Occipital lobe (tissue), 3 donors: ENCODE measurements at places on chromosomes 6 and 20.

- no peak for DNase-seq
Measured at GRCh38 chr20:48983423-48984400, 62.2 kb downstream of the ARFGEF2 start.

DNA sequence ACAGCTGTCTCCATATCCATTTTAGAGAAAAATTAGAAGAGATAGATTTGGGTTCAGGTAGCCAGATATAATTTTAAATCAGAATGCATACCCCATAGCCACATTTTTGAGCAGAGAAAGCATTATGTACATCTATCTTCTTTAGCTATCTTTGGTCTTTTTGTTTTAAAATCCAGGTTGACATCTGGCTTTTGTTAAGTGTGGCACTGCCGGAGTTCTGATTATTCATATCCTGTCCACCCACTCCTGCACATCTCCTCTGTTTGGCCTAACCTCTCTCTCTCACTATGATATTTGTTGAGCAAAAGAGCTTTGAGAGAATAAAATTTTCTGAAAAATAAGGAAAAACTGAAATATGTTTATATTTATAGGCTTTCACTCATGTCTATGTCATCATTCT is 189.7 kb downstream of the PACRG start:
- DNase-seq = no peak

DNA sequence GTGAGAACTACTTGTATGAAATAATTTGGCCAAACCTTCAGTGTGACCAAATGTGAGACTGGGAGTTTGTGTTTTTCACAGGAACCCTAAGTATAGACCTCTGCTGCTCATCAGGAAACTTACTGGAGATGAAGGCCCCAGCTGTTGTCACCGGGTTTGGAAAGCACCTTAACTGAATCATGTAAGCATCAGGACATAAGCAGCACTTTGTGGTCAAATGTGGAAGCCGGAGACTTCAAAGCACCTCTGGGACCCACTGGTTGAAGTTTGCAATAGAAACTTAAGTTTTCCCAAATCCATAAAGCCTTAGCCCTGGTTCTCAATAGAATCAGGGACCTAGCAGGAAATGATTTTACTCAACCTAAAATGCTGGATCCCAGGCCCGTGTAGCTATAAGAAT is 14.3 kb downstream of the TTPAL start:
- no peak for DNase-seq

DNA sequence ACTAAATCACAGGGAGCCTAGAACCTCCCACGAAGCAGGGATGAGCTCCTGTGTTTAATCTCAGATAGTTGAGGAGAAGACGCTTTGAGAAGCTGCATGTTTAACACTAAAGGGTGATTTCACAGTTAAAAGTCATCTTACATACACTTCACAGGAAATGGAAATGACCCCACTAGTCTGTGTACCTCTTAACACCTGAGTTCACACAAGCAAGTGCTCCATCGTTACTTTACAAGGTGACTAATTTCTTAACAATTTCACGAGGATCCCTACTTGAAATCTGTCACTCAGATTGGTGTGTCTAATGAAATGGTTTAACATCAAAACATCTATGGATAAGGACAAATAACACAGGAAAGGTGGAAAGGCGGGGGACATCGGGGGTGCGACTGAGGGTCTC is 93.8 kb upstream of the RPS6KA2 start:
- no peak for DNase-seq

GRCh38 chr6:56649053-56649769 is 6.5 kb upstream of the DST start:
- no peak for DNase-seq

- DNase-seq = no peak
Measured at GRCh38 chr6:50681213-50681824, 32.0 kb upstream of the TFAP2D start.

DNA sequence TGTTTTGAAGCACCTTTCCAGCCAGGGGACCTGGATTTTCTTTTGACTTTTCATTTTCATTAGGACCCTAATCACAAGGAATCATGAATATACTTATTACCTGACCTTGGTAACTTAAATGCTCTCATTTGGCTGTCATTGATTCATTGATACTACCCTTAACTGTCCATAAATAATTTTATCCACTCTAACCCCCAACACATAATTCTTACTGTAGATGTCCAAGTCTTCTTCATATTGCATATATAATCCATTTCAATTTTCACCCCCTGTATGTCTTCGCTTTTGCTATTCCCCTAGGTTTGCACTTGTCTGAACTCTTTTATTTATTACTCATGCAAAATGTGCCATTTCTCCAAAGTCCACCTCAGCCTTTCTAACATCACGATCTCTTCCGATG is 602.9 kb downstream of the MMUT start:
- DNase-seq = no peak

- DNase-seq = no peak
Measured at GRCh38 chr6:21742238-21742660, 148.7 kb downstream of the SOX4 start.

DNA sequence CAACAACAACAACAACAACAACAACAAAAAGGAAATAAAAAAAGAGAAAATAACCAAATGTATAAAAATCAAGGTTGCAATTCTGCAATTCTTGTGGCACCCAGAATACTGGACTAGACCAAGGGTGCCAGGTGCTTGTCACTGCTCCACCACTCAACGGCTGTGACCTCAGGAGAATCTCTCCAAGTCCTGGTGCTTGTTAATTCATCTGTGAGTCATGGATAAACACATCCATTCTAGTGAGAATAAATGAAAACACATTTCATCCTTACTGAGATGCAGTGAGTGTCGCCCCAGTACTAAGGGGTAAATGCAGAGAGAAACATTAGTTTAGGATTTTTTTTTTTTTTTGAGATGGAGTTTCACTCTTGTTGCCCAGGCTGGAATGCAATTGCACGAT is 32.0 kb downstream of the HLA-C start:
- DNase-seq = no peak

GRCh38 chr20:219290-220115 is 7.6 kb upstream of the DEFB129 start:
- DNase-seq = no peak

DNA sequence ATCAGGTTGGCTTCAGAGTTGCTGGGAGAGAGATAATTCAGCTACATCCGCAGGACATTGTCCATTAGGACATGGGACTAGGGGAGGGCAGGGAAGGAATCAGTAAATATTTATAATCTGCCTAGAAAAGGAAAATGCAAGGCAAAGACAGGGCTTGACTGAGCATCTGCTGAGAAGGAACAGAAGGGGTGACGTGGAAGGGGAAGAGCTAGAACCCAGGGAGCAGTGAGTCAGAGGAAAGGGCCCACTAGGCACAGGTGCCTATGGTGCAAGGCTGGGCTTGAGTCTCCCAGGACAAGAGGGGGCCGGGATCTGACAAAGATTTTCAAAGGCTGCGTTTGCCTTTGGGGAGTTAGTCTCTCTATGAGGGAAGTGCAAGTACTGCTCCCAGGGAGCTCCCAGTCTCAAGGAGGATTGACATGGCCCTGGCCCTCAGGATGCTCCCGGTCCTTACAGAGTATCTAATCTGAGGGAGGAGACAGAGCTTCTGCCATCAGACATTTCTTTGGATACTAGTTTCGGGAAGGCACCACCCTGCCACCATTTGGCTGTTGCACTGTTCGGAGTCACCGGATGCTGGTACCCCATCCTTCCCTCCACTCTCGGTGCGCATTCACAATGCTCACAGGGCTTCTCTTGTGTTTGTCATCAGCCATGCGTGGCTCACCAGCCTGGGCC is 21.9 kb downstream of the VEGFA start:
- DNase-seq = no peak

DNA sequence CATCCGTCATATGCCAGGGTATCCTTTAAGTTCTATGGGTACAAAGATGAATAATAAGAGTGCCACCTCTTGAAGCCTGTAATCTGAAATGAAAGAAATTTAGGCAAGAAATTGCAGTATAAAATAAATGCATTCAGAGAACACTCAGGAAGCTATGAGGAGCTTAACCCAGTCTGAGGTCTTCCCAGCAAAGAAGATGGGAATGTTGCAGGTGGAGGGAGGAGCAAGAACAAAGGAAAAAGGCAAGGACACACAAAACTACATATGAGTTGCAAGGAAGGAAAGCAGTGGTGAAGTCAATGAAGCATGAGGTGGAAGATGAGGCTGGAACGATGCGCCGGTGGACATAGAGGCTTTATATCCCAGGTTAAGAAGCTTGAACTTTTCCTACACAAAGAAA is 67.0 kb upstream of the DST start:
- DNase-seq = no peak

DNA sequence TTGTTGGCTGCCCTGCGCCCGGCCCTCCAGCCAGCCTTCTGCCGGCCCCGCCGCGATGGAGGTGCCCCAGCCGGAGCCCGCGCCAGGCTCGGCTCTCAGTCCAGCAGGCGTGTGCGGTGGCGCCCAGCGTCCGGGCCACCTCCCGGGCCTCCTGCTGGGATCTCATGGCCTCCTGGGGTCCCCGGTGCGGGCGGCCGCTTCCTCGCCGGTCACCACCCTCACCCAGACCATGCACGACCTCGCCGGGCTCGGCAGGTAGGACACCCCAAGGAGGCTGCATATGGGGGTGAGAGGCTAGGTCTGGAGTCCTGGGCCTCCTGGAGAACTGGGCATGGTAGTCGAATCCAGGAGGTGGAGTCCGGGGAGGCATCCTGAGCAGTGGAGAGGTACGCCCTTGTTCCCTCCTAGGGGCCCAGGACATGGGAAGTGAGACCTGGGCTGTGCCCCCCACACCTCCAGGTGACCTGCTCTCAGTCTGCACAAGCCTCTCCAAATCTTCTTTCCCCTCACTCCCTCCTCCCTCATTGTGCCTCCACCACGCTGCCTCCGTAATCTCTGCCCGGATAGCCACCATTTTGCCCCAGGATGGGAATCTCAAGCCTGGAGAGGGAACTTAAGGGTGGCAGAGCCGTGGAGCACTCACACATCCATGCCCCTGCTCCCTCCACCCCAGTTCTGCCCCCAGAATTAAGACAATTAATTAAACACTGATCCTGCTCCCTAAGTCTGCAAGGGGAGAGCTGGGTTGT is 541 bp downstream of the CDC25B start:
- DNase-seq = no peak

DNA sequence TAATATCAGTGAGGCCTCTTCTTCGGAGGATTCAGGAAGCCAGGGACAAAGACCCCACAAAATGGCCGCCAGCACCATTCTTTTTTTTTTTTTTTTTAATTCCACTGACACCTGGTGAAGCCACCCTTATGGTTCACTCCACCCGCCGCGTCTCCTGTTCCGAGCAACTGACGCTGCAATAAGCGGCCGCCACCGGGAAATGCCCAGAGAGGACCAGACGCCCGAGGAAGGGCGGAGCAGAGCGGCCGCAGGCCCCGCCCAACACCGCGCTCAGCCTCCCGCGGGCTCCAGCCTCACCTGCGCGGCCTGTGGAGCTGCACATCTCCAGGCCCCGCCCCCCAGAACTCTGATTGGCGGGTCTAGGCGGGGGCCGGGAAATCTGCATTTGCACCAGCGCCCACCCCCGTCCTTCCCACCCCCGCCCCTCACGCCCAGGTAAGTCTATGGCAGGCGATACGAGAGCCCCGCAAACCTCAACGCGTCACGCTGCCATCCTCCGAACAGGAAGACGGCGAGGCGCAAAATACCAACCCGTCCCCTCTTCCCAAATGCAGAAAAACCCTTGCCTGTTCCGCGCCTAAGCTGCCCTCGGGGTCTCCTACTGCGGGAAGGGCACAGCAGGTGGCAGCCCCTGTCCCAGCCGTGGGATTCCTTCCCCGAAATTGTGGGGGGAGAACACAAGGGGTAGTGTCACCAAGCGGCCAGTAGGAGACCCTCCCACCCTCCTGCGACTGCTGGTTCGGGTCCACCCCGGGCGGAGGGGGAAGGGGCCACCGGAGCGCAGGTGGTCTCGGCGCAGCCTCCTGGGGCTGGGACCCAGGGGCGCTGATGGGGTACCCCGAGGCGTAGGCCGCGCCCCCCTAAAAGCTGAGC is 960 bp downstream of the ATP9A start:
- peak; percentile 80 for DNase-seq

GRCh38 chr20:62759981-62760431 is 36.3 kb upstream of the MRGBP start:
- DNase-seq = no peak

DNA sequence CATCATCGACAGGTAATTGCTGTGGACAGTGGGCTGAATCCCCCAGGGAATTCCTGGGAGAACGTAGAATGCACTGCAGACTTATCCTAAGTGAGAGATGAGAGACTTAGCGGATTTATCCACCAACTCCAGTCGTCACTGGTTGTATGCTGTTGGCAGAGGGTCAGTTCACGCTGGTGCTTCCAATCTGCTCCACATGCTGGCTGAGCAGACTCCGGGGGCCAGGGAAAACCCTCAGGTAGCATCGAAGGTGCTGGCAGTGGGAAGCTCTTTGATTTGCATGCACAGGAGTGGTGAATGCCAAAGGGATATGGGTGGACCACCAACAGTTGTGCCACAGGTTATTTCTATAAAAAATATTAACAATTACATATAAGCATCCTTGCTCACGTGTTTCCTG is 20.2 kb downstream of the TTLL9 start:
- no peak for DNase-seq

DNA sequence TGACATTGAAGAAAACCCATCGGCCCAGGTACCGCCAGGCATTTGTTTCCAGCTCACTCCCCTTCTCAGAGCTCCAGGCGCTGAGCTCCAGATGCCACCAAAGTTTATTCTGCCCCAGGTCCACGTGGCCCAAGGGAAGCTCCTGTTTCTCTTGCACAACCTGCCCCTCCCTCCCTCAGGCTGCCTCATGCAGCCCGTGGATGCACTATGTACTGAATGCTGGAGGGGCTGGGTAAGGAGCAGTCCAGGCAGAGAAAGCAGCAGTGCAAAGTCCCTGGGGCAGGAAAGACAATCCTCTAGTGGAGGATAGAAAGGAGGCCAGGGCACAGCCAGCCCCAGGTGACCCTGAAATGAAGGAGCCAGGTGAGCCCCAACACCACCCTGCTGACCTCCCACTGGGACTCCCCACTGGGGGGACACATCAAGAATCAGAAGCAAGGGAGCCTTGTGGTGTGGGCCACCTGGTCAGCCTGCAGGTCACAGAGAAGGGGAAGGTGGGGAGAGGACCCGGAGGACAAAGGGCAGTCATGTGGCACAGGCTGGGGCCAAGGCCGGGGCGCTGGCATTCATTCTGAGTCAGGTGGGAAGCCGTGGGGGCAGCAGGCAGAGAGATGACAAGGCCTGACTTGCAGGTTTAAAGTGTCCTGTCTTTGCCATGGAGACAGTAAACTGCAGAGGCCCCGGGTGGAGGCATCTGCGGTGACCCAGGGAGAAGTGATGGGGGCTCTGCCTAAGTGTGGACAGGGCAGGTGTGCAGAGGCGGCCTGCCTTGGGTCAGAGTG is 230.1 kb downstream of the PREX1 start:
- DNase-seq = no peak

DNA sequence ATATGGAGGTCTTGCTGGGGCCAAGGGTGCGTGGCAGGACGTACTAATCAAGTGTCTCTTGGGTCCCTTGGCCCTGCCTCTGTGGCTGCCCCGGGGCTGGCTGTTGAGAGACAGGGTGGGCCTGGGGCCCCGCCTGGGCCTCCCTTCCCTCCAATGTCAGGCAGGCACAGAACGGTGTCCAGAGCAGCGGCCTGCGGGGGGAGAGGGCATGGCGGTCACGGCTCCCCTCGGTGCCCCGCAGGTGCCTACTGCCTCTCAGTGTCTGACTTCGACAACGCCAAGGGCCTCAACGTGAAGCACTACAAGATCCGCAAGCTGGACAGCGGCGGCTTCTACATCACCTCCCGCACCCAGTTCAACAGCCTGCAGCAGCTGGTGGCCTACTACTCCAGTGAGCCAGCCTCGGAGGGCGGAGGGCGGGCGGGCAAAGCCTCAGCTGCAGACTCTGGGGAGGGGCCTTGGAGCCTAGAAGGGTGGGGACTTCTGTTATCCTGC is 50.0 kb downstream of the SRC start:
- no peak for DNase-seq

GRCh38 chr20:57514273-57514751 is 10.6 kb downstream of the CTCFL start:
- no peak for DNase-seq

GRCh38 chr6:89375427-89376267 is 23.1 kb upstream of the UBE2J1 start:
- no peak for DNase-seq
